Ecto neural progenitor cell (in vitro differentiated cells): ENCODE measurements at places on chromosomes 6 and 20.

DNA sequence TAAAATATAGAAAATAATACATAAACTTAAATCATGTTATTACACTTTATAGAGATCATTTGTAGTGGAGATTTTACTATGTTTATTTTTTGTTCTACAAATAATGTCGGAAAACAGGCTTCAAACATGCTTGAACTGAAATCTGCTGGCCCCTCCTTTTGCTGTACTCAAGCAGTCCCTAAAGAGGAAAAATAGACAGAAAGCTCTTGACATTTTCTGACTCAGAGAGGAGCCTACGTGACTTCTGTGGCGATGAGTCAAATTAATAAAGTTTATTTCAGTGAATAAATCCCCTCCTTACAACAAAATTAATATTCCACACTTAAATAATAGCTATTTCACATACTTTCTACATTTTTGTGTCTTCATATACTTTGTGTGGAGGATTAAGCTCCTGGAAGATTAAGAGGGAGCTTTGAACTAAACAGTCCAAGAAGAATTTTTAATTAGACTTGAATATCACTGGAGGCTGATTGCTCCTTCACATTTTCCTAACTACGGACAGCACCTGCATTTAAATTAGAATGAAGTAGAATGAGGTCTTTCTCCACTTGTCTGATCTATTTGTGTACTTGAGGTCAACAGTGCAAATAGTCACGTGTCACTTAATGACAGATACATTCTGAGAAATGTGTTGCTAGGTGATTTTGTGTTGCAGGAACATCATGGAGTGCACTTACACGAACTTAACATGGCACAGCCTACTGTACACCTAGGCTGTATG lies 1.7 kb upstream of the TREM1 start:
- DNase-seq = no peak

DNA sequence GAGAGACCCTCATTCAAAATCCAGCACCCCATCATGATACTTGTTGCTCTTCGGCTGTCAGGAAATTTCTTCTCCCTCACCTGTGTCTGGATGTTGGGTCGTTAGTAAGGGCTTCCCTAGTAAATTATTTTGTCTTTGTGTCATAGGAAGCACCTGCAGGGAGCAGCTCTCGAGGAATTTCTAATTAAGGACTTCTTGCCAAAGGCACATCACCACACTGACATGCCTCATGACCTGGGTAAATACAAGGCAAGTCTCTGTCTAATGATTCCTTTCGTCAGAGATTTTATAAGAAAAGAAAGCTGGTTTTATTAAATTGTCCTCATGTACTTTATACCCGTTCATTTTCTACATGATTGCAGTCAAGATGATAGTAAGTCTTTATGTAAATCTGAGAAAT lies at the start of gene NOX3:
Gene NOX3 (minus strand): TSS at position 74 of the 400 bp plus-strand sequence. CDS start 39 bp downstream, at position 35.
- no peak for DNase-seq

DNA sequence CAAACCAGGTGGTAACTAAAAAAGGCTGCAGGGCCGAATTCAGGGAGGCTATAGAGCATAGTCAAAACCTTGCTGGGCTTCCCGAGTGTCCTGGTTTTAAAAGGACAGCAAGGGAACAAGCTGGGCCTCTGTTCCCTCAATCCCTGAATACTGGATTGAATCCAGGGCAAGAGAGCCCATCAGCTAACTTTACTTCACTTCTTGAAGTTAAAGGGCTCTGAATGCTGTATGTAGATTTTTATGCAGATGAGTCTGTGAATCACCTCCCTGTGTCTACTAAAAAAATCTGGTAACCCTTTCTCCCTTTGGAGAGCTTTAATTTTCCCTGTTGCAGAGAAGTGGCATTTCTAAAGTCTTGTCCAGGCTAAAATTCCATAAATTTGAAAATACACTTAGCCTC lies 29.5 kb downstream of the LYRM4 start:
- no peak for DNase-seq

- DNase-seq = no peak
Observed at GRCh38 chr6:38371881-38372280, 267.8 kb downstream of the BTBD9 start.

- no peak for DNase-seq
Observed at GRCh38 chr6:75946146-75946831, 126.2 kb downstream of the IMPG1 start.
